ENCODE measurements at places on chromosomes 3 and 15.

DNA sequence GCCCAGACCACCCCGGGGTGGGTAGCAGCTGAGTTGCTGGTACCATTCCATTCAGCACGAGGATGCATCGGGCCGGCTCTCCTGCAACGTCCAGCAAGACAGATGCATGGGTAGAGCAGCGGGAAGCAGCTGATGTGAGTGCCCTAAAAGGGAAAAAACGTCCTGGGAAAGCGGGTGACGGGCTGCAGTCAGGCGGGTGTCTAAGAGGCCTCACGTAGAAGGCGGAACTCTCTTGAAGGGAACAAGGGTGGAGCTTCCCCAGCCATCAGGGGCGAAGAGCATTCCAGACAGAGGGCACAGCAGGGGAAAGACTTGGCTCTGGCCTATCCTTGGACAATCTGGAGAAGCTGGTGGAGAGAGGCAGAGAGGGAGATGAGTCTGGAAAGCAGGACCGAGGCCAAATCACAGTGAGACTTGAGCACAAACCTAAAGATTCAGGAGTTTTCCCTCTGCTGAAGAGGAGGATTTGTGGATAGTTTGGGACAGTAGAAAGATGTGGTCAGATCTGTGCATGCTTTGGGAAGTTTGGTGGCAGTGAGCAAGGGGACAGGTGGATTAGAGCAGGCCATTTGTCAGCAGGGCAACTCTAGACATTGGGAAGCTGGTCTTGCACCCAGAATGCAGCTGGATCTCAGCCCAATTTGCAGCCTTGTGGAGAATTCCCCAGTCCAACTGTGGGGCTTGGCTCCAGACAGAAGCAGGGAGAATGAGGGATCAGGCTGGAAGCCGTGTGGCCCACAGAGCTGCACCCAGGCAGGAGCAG is 70.7 kb downstream of the SEMA5B start:
- DNase-seq = no peak

DNA sequence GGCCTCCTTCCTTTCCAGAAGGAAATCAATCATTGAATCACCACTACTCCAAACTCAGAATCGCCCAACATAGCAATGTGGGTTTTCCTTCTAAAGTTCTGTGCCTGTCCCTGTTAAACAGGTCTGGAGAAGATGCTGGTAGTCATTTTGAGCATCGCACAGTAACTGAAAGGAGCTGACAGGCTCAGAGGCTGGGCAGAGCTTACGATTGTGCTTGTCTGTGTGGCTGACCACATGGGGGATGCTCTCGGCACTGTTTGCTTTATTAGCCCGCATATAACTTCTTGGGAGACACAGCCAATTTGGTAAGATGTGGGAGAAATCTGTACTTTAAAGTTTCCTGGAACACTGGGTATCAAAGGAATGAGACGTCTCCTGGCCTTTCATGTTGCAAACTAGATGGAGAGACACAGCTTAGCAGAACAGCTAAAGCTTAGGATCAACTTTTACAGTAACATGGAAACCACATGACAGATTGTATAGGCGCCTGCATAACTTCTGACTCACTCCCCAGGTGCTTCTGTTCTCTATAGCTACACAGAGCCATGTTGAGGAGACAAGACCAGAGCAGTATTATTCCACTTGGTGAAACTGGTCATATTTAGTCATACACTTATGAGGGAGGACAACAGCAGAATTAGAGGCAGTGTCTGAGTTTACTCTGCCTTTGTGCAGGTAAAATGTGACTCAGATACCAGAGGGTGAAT is 374.1 kb downstream of the RORA start:
- no peak for DNase-seq

- no peak for DNase-seq
Observed at GRCh38 chr3:33975463-33975862, 177.0 kb downstream of the PDCD6IP start.

DNA sequence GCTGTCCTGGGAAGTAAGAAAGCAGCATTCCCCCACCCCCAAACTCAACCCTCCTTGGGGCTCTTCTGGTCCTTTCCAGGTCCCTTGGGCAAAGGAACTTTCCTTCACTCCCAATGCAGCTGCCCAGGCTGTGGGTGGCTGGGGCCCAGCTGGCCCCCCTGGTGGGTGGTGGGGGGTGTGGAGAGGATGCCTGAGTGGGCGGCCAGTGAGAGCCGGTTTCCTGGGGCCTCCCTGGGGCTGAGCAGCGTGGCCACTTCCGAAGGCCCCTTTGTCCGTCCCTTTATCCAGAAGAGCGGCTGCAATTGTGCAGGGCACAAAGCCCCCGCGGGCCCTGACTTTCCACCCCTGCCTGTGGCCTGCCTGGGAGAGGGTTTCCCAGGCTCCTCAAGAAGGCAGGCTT is 61.0 kb downstream of the RHCG start:
- no peak for DNase-seq

DNA sequence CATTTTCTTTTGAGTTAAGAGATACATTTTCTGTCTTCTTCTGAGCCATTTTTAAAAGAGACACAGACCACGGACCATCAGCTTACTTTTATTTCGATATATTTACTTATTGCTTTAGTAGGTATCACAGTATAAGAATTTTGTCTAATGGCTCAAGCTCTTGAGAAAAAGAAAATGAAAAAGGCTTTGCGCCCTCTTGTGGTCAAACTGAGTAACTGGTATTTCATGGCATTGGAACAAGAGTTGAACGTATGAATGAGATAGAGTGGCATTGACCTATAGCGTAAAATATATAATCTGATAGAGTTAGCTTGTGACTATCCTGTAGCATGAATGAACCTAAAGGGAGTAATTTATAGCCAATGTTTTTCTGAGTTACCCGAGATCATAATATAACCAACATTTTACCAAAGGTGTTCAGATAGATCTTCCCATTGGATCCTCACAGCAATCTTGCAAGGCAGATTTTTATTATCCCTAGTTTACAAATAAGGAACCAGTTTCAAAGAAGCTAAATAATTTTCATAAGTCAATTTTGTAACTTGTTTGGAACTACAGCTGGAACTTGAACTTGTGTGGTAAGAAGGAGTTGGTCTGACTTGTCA is 154.6 kb downstream of the POLR2M start:
- peak; percentile 64 for DNase-seq

GRCh38 chr3:30122359-30122758 is 484.0 kb upstream of the TGFBR2 start:
- no peak for DNase-seq

GRCh38 chr15:45022871-45023658 is at the start of gene SORD:
Gene SORD, plus strand, starts transcription at chr15:45023195. Its CDS starts 89 bp downstream, at chr15:45023284.
- DNase-seq = peak; percentile 73

DNA sequence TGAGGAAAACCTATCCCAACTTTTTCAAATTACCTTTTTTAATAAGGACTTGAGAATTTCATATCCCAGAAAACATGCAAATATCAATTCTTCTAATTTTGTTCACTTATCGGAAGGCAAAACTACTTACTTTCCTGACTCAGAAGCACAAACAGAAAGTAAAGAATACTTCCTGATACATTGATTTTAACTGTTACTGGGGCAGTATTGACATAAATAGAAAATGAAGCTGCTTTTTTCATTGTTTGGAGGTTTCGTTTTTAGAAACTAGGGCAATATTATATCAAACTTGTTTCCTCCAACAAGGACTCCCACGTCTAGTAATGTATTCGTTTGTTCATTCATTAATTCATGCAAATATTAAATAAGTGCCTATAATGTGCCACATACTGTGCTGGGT is 19.1 kb downstream of the PAQR9 start:
- DNase-seq = no peak

GRCh38 chr15:40696228-40696627 is 1.3 kb downstream of the RAD51 start:
- DNase-seq = no peak

DNA sequence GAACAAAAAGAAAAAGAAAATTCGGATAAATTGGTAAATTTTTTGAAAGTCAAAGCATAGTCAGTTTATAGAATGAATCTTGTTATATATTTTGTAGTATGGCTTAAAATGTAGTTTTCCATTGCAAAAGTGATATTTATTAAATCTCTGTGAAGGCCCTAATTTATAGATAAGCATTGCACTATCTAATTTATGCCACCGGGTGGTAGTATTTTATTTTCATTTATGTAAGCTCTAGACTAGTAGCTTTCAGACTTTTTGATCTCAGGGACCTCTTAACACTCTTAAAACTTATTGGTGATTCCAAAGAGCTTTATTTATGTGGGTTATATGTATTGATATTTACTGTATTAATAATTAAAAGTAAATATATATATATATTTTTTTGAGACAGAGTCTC is 133.9 kb upstream of the LRRFIP2 start:
- DNase-seq = peak; percentile 74

DNA sequence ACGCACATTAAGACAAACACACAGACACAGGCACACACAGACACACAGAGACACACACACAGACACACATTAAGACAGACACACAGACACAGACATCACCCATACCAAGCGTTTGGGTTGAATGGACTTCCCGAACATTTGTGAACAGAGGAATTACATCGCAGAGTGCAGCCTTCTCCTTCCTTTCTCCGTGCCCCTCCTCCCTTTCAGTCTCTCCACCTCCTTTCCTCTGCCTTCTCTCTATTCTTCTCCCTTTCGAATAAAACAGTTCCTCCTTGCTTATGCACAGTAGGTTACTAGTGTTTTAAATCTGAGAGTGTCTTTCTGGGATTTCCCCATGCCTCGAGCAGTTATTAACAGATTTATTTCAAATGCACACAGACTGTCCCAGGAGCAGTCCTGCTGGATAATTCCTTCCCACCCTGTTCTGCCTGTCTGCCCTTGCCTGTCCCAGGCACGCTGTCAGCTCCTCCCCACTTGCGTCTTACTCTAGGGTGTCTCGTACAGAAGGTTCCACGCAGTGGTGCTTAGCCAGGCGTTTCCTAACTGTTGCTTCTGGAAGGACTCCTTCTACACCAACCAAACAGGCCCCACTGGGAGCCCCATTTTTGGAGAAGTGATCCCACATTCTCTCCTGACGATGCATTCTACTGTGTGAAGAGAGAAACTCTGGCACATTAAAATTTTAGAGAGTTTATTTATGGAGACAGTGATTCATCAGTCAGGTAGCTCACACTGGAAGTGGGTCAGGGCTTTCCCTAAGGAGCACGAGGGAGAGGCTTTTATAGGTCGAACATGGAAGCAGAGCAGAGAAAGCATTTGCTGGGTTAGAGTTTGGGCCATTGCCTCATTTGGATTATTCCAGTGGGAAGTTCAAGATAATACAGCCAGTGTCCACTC is 163.8 kb downstream of the SV2B start:
- DNase-seq = peak; percentile 30

GRCh38 chr3:184602372-184603150 is 41.0 kb downstream of the EPHB3 start:
- no peak for DNase-seq

GRCh38 chr15:92892201-92892555 is 7.9 kb upstream of the CHD2 start:
- DNase-seq = no peak

DNA sequence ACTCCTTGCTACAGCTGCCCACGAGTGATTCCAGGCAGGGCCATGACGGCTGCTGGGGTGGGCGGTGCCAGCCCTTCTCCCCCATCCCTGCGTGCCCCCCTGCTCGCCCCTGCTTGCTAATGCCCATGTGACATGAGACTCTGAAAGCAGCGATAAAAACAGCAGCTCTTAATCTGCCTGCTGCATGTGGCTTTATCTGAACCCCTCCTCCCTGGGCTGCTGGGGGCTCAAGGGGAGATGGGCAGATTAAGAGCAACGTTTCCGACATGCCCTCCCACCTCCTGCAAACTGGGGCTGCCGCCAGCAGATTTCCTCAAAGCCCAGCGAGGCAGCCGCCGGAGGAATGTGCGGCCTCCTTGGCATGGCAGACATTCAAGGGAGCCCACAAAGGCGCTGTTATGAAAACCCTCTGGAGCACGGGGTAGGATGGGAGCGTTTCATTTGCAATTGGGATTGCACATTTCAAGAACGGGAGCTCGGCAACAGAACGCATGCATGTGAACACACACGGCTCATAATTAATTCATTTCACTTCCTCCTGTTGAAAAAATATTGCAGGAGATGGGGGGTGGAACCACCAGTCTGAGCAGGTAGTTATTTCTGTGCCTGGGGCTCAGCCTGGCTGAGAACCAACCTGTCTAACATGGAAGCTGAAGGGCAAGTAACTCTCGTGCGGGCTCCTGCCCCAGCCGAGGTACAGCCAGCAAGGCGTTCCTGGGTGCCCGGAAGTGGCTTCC is 504.2 kb upstream of the PROK2 start:
- peak; percentile 25 for DNase-seq

- DNase-seq = no peak
Observed at GRCh38 chr3:42582474-42583070, 805 bp upstream of the SEC22C start.

DNA sequence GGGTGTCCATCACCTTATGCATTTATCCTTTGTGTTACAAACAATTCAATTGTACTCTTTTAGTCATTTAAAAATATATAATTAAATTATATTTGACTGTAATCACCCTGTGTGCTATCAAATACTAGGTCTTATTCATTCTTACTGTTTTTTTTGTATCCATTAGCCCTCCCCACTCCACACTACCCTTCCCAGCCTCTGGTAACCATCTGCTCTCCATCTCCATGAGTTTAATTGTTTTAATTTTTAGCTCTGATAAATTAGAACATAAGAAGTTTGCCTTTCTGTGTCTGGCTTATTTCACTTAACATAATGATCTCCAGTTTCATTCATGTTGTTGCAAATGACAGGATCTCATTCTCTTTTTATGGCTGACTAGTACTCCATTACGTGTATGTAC is 16.8 kb downstream of the C3orf20 start:
- DNase-seq = no peak

DNA sequence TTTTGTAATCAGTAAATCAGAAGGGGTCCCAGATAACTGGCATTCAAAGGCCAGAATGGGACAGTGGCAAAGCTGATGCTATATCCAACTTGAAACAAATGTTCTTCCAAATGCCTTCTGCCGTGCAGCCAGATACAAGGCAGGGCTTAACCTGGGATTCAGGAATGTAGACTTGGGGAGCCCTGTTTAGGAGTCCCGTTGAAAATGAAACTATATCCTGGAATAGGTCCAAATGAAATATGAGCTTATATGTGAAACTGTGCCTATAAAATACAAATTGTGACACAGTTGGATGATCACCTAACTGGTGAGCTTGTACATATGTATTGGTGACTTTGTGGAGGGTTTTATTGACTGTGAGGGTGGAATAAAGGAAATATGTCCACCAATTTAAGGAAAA is 28.7 kb downstream of the FRMD4B start:
- no peak for DNase-seq

DNA sequence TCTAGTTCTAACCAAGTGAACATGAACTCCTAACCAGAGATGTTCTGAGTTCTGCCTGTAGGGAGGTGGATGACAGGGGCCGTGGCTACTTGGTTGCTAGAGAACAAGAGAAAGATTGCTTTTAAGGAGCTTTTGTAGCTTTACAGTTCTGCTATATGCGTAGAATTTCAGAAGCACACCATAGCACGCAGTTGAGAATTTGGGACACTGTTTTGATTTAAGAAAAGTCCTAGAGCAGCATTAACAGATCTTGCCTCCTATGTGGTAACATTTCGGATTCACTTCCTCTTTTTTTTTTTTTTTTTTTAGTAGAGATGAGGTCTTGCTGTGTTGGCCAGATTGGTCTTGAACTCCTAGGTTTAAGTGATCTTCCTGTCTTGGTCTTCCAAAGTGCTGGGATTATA is 181.7 kb downstream of the TCF12 start:
- DNase-seq = peak; percentile 30
